Islet precursor cell (in vitro differentiated cells): ENCODE measurements at places on chromosomes 1 and 21.

DNA sequence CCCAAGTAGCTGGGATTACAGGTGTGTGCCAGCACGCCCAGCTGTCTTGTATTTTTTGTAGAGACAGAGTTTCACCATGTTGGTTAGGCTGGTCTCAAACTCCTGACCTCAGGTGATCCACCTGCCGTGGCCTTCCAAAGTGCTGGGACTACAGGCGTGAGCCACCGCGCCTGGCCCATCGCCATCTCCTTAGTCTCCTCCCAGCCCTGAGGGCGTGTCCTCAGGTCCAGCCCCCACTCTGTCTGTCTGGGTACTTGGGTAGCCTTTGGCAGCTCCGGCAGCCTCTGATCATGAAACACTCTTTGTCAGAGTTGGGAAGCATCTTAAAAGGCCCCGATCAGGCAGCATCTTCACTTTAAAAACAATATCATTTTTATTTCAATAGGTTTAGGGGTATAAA, 90.3 kb upstream of the DISP3 start:
- no peak for DNase-seq

GRCh38 chr1:177368255-177368654, 197.5 kb downstream of the BRINP2 start:
- no peak for DNase-seq

GRCh38 chr1:2003541-2004131, at the start of gene CFAP74:
TSS of gene CFAP74 (minus strand) at chr1:2003786. CDS start at chr1:1990956, 12,830 bp downstream.
- peak; percentile 87 for DNase-seq

GRCh38 chr1:183443011-183443410, 24.8 kb upstream of the NMNAT2 start:
- DNase-seq, result no peak

DNA sequence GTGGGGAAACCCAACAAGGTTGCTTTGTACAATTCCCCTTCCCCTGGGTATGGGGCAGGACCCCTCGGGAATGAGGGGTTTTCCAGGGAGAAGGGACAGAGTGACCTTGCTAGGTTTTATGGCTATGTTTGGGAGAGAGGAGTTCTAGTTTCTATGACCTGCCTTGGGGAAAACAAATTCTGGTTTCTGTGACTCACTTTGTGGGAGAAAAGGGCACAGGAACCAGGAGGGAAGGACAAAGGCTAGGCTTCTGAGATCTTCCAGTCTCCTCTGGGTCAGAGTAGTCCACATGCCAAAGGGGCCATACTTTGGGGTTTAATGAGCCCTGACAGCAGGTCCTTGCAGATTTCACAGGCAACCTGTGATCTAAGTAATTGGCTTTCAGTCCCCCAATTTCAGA, 5.5 kb upstream of the PTGER3 start:
- DNase-seq, result no peak

DNA sequence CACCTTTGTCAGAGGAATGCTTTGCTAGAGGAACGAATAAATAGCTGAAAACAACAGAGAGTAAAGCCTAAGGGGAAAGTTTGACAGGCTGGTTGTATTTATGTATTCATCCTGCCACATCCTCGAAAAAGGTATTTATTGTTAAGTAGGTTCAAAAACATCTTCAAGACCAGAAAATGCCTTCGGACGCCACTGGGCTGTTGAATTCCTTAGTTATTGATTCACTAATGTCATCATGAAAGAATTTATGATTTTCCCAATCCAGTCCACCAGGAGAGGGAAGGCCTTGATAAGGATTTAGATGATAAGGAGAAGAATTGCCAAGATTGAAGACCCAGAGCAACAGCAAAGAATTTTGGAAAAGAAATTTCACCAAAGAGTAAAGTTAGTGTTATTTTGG, 35.2 kb upstream of the MAB21L3 start:
- DNase-seq, result no peak

DNA sequence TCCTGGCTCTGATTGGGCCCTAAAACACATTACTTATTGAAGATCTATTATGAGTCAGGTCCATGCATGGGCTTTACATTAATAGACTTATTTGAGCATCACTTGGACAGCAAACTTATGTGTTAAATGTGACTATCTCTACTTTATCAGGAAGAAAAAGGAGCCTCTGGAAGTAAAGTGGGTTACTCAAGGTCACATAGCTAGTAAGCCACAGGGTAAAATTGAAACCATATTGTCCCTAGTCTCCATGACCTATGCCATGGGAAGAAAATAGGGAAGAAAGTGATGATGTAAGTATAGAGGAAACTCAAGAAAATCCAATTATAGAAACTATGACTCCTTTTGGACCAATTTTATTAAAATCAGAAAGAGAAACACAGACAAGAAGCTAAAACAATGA, 555.3 kb downstream of the NUF2 start:
- no peak for DNase-seq

DNA sequence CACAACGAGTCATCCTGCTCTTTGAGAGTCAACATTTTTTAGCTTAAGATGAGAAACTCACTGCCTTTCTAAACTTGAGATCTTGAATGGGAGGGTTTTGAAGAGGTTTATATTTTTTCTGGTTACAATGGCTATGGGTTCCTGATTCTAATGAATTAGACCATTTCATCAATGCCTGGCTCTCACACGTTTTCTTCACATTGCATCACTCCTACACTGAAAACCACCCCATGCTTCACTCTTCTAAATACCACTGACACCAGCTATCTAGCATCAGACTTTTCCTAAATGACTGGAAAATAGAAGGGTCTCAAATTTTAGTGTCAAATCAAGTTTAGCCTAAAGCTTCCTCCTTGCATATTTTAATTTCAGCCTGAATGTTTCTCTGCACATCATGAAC, 606.1 kb upstream of the USP24 start:
- no peak for DNase-seq

GRCh38 chr21:25931765-25932164, 197.0 kb downstream of the GABPA start:
- no peak for DNase-seq

DNA sequence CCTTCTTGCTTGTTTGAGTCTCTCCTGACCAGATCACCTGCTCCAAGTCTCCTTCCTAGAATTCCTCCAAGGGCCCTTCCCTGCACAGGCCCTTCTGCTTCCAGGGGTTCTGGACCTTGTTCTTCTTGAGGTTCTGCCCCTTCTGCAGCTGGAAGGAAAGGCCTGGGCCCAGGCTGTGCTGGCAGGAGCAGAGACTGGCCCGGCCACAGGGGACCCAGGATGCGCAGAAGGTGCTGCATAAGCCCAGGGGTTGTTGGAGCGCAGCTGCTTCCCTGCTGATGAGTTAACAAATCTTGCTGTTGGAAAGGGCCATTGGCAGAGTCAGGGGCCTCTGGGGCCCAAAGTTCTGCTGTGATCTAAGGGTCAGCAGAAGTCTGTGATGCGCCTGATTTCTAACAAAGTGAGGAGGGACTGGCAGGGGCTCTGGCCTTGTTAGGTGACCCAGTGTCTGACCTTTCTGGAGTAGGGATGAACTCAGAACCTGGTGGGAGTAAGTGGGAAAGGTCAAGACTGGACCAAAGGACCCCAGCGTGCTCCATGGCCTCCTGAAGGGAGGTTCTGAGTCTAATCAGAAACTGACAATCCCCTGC, 509.8 kb downstream of the PTPRU start:
- no peak for DNase-seq
